Muscle of leg (tissue), 16 donors: ENCODE measurements at places on chromosomes 6 and 20. TPM values are rescaled to one million over a fixed set of nuclear protein-coding genes. Genes with fewer than 3 reads are reported as not detected.

DNA sequence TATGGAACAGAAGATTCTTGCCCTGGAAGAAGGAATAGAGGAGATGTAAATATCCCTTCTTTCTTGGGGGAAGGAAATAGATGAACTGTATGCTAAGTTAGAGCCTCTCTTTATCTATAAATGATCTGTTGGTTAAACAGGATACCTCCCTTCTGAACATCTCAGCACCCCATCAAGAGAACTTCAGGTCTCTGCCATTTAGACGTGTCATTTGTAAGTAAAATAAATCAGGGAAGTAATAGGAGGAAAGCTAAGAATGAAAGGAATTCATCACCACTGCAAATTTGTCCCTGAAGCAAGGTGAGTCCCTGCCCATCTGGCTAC is 42.5 kb upstream of the TNFAIP3 start:
- H3K27me3 ChIP-seq: no peaks in the 10 kb centered on the region
- no peak for DNase-seq
- peak overlapping the region; percentile 78 for H3K27ac ChIP-seq
- no peaks in the 10 kb centered on the region for H3K36me3 ChIP-seq

- H3K27ac ChIP-seq: no peak overlapping the region
- peak; percentile 79 for DNase-seq
- no peaks in the 10 kb centered on the region for H3K36me3 ChIP-seq
Observed at GRCh38 chr6:29552512-29553051, 7.0 kb downstream of the UBD start.

GRCh38 chr6:1644516-1645060 is 34.9 kb downstream of the FOXC1 start:
- no peak overlapping the region for H3K27ac ChIP-seq
- H3K4me1 ChIP-seq: peaks cover 4% of the 10 kb centered on the region
- no peaks in the 10 kb centered on the region for H3K36me3 ChIP-seq
- H3K4me3 ChIP-seq: no peak overlapping the region
- no peak for DNase-seq

- no peaks in the 10 kb centered on the region for H3K36me3 ChIP-seq
- no peak overlapping the region for H3K27ac ChIP-seq
- no peaks in the 10 kb centered on the region for H3K4me1 ChIP-seq
Observed at GRCh38 chr20:18989736-18990474, 176.3 kb downstream of the SCP2D1 start.

DNA sequence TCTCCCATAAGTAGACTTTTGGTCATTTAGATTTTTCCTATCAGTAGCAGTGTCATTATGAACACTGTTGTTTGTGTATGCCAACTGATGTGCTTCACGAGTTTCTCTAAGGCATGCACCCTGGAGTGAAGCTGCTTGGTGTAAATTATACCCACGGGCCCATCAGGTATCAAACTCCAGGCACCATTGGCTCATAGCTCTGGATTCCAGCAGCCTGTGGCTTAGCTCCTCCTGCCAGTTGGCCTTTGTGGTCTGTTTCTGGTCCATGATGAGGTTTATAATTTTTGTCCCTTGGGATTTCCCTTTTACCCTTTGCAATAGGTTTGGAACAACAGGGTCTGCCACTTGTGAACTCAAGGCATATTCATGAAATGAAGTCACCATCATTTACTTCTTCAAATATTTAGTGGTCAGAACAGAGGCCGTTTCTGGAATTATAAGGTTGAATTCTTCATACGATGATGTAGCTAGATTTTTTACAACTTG is 350.5 kb downstream of the PRL start:
- no peak overlapping the region for H3K27ac ChIP-seq
- no peak overlapping the region for H3K4me3 ChIP-seq
- no peak for DNase-seq
- no peaks in the 10 kb centered on the region for H3K36me3 ChIP-seq
- H3K27me3 ChIP-seq: no peaks in the 10 kb centered on the region

DNA sequence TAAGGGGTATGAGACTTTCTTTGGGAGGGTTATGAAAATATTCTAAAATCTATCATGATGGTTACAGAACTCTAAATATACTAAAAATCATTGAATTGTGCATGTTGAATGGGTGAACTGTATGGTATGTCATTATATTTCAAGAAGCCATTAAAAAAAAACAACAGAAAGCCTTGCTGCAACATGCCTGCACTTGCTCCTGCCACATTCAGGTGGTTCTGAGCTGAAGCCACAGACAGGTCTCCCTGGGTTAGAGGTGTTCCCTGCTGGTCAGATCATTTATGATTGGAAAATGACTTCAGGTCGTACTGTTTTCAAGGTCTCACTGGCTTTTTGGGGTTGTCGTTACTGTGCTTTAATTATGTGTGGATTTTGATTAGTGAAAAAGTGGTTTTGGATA is 13.3 kb downstream of the GMPR start:
- H3K4me1 ChIP-seq: peaks cover 2% of the 10 kb centered on the region
- no peaks in the 10 kb centered on the region for H3K27me3 ChIP-seq
- H3K4me3 ChIP-seq: no peak overlapping the region
- peaks cover 24% of the 10 kb centered on the region for H3K36me3 ChIP-seq
- no peak for DNase-seq
- no peak overlapping the region for H3K27ac ChIP-seq

Gene PPP1R3G
- polyA plus RNA-seq: 2.6 TPM
